ENCODE measurements at places on chromosomes 7 and 10.

GRCh38 chr7:2878306-2878705 lies 34.2 kb upstream of the GNA12 start:
- no peak for DNase-seq

GRCh38 chr7:24911213-24911603 lies 68.8 kb downstream of the OSBPL3 start:
- DNase-seq, result no peak

GRCh38 chr10:3897156-3897555 lies 112.1 kb upstream of the KLF6 start:
- DNase-seq, result no peak

DNA sequence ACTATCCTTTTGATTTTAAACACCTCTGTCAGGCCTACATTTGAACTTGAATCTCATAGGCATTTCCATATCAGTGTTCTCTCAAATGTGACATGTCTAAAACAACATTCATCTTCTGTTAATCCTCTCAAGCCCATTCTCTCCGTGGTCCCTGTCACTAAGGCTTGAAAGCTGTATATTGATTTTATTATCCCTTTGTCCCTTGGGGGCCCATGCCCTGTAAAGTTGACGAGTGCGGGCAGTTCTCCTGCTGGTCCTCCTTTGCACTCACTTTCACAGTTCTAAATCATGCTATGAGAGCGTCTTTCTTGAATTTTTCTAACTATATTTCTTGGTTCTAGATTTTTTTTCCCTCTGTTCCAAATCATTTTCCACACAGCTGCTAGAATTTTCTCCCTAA lies 27.3 kb downstream of the GALNT11 start:
- no peak for DNase-seq

DNA sequence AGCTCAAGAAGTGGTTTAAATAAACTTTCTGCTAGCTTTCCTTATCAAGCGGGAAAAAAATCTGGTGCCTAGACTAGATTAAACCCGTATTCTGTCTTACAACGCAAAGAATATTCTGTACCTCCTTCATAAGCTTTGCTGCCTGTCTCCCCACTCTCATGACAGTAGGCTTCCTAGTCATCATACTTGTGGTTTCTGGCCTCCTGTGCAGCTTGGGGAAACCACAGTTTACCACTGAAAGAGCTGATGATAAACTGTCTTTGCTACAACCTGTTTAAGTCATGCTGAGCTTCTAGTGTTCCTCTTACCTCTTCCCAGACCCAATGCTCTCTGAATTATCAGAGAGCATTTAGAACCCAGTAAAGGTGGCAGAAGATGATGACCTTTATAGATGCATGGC lies 55.0 kb downstream of the PODXL start:
- no peak for DNase-seq

- no peak for DNase-seq
Observed at GRCh38 chr10:48898426-48898825, 41.2 kb downstream of the LRRC18 start.

- no peak for DNase-seq
Observed at GRCh38 chr7:159012353-159013069, 132.2 kb downstream of the VIPR2 start.

GRCh38 chr7:112254156-112254555 lies 47.7 kb downstream of the ZNF277 start:
- DNase-seq, result no peak

DNA sequence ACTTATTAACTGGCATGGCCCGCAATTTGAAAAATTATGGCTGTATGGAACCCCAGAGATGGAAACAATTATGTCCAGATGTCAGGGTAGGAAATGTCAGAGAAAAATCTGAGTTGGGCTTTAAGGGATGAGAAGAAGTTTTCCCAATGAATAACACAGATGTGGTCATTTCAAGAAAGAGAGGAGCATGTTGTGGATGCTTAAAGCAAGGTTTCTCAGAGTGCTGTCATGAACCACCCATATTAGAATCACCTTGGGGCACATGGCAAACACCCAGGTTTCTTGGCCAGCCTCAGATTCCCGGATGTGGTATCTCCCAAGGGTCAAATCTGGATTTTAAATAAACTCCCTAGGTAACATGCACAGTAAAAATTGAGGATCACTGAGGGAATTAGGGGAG lies 43.6 kb downstream of the LAMB4 start:
- no peak for DNase-seq

- DNase-seq, result no peak
Observed at GRCh38 chr7:25180946-25181345, 47.3 kb downstream of the NPVF start.

GRCh38 chr10:6059506-6059905 lies 2.7 kb downstream of the IL2RA start:
- no peak for DNase-seq

DNA sequence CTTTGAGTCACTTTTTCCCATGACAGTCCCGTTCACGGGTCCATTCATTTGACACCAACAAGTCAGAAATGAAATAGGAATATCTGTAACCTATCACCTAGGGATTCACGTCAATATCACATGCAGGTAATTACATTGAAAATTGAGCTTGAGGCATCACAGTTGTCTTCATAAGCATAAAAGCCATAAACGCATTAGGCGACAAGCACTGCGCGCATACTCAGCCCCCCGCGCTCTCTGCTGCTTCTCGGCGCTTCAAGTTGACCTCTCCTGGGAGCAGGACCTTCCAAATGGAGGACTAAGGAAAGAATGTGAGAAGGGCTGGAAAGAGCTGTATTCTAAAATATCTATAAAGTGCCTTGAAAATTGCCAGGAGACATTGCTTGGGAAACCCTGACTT lies 130.5 kb upstream of the TNS3 start:
- no peak for DNase-seq

- peak; percentile 39 for DNase-seq
Observed at GRCh38 chr7:134458341-134458805, 527 bp downstream of the AKR1B1 start.

- no peak for DNase-seq
Observed at GRCh38 chr7:128708824-128709223, 30.3 kb upstream of the CALU start.

- DNase-seq, result no peak
Observed at GRCh38 chr10:15348579-15348978, 22.5 kb downstream of the FAM171A1 start.

- no peak for DNase-seq
Observed at GRCh38 chr10:24419066-24419465, 210.1 kb downstream of the KIAA1217 start.
